ENCODE measurements at places on chromosomes 11 and 22. TPM values are rescaled to one million over a fixed set of nuclear protein-coding genes. Genes with fewer than 3 reads are reported as not detected.

TMPRSS5 gene
- 0.15 TPM for total RNA-seq

RCOR2 gene
- 0.15 TPM for total RNA-seq

VPREB1 gene
- not detected for total RNA-seq

TEAD1 gene
- total RNA-seq, result 31.4 TPM

BCR gene
- total RNA-seq, result 26.2 TPM

SOX6 gene
- total RNA-seq, result 5.0 TPM

- no peak overlapping the region for H3K4me3 ChIP-seq
- H3K36me3 ChIP-seq, result no peaks in the 10 kb centered on the region
- H3K27ac ChIP-seq, result no peak overlapping the region
- DNase-seq, result no peak
Measured at GRCh38 chr22:26170112-26170492, 840 bp downstream of the SEZ6L start.

- peaks cover 72% of the 10 kb centered on the region for H3K4me1 ChIP-seq
- H3K27me3 ChIP-seq, result no peaks in the 10 kb centered on the region
- peak; percentile 69 for DNase-seq
- H3K4me3 ChIP-seq, result peak within 1 kb of the TSS; percentile 46
- H3K27ac ChIP-seq, result peak within 1 kb of the TSS; percentile 96
- H3K36me3 ChIP-seq, result no peaks in the 10 kb centered on the region
Measured at GRCh38 chr22:36160499-36160942, at the start of gene APOL3. Gene APOL3, minus strand, starts transcription at chr22:36160755. Its CDS starts 11,700 bp downstream, at chr22:36149055.

- H3K4me3 ChIP-seq, result no peak overlapping the region
- H3K4me1 ChIP-seq, result no peaks in the 10 kb centered on the region
- no peak for DNase-seq
- no peaks in the 10 kb centered on the region for H3K36me3 ChIP-seq
- H3K27ac ChIP-seq, result no peak overlapping the region
- no peaks in the 10 kb centered on the region for H3K27me3 ChIP-seq
Measured at GRCh38 chr11:64415996-64416728, 57.2 kb downstream of the RPS6KA4 start.

- no peak overlapping the region for H3K4me3 ChIP-seq
- no peak overlapping the region for H3K27ac ChIP-seq
- H3K27me3 ChIP-seq, result no peaks in the 10 kb centered on the region
- H3K36me3 ChIP-seq, result no peaks in the 10 kb centered on the region
- DNase-seq, result peak; percentile 77
Measured at GRCh38 chr11:61871158-61871597, 20.2 kb downstream of the FADS3 start.

DNA sequence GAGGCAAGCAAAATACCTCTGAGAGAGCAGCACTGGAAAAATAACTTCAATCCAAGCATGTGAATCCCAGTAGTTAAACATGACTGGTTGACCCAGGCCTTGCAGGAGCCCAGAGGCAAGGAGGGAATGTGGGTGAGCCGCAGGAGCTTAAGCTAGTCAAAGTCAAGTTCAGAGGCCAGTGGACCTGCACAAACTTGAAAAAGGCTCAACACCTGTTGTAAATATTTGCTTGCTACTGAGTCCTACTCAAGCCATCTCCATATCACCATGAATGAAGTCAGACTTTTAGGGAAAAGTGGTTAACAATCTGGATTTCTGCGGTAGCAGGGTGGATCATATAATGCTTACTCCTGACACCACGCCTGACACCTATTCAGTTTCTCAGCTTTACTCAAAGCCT lies 4.8 kb upstream of the CAT start:
- H3K27me3 ChIP-seq, result no peaks in the 10 kb centered on the region
- no peaks in the 10 kb centered on the region for H3K4me1 ChIP-seq
- H3K4me3 ChIP-seq, result no peak overlapping the region

DNA sequence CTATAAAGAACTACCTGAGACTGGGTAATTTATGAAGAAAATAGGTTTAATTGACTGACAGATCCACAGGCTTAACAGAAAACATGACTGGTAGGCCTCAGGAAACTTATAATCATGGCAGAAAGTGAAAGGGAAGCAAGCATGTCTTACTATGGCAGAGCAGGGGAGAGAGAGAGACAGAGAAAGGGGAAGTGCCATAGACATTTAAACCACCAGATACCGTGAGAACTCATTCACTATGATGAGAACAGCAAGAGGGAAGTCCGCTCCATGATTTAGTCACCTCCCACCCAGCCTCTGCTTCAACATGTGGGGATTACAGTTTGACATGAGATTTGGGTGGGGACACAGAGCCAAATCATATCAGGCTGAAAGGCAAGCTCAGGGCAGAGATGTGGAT lies 327.1 kb upstream of the DDI1 start:
- no peak overlapping the region for H3K4me3 ChIP-seq
- H3K27ac ChIP-seq, result no peak overlapping the region
- H3K36me3 ChIP-seq, result no peaks in the 10 kb centered on the region
- no peaks in the 10 kb centered on the region for H3K4me1 ChIP-seq

GRCh38 chr11:86183694-86184093 lies 60.9 kb upstream of the EED start:
- H3K4me3 ChIP-seq, result no peak overlapping the region
- no peaks in the 10 kb centered on the region for H3K27me3 ChIP-seq
- no peaks in the 10 kb centered on the region for H3K36me3 ChIP-seq
- no peak overlapping the region for H3K27ac ChIP-seq
- H3K4me1 ChIP-seq, result no peaks in the 10 kb centered on the region

- H3K27ac ChIP-seq, result no peak overlapping the region
- H3K4me3 ChIP-seq, result no peak overlapping the region
- H3K27me3 ChIP-seq, result no peaks in the 10 kb centered on the region
- H3K4me1 ChIP-seq, result no peaks in the 10 kb centered on the region
- H3K36me3 ChIP-seq, result no peaks in the 10 kb centered on the region
- DNase-seq, result peak; percentile 24
Measured at GRCh38 chr22:49503896-49504521, 323.7 kb downstream of the BRD1 start.

DNA sequence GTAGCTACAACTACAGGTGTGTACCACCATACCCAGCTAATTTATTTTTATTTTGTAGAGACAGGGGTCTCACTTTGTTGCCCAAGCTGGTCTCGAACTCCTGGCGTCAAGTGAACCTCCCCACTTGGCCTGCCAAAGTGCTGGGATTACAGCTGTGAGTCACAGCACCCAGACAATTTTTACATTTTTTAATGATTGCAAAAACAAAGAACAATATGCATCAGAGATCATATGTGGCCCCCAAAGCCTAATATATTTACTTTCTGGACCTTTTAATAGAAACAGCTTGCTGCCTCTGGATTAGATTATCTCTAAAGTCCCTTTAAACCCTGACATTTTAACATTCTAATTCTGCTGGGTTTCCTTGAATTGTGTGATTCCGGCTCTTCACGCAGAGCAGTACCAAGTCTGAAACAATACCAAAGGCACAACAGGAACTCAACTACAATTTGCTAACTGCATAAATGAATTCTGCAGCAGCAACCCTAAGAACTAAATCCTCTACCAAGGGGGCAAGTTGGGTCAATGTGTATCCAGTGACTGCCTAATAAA lies 25.0 kb downstream of the RAB30 start:
- no peak overlapping the region for H3K4me3 ChIP-seq
- H3K36me3 ChIP-seq, result no peaks in the 10 kb centered on the region
- H3K27ac ChIP-seq, result no peak overlapping the region
- DNase-seq, result no peak
- no peaks in the 10 kb centered on the region for H3K27me3 ChIP-seq

DNA sequence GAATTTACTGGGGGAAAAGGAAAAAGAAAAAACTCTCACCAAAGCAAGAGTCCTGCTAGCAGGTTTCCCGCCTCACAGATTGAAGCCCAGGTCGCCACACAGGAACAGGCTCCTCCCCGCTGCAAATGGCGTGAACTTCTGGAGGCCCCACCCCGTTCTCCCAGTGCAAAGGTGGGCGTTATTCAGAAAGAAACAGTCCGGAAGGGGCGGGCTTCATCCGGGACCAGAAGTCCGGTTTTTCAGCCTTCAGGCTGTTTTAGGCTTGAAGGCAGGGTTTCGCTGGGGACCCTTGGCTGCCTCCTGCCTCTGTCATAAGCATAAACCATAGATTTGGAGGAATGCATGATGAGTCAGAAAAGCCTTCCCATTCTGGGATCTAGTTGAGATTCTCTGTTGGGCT lies 148.3 kb upstream of the POU2AF2 start:
- no peak overlapping the region for H3K27ac ChIP-seq
- H3K36me3 ChIP-seq, result no peaks in the 10 kb centered on the region
- H3K27me3 ChIP-seq, result no peaks in the 10 kb centered on the region
- H3K4me1 ChIP-seq, result no peaks in the 10 kb centered on the region

- no peak overlapping the region for H3K4me3 ChIP-seq
- H3K27ac ChIP-seq, result no peak overlapping the region
- H3K4me1 ChIP-seq, result no peaks in the 10 kb centered on the region
- DNase-seq, result no peak
- no peaks in the 10 kb centered on the region for H3K27me3 ChIP-seq
Measured at GRCh38 chr11:122392508-122392907, 263.0 kb upstream of the UBASH3B start.

DNA sequence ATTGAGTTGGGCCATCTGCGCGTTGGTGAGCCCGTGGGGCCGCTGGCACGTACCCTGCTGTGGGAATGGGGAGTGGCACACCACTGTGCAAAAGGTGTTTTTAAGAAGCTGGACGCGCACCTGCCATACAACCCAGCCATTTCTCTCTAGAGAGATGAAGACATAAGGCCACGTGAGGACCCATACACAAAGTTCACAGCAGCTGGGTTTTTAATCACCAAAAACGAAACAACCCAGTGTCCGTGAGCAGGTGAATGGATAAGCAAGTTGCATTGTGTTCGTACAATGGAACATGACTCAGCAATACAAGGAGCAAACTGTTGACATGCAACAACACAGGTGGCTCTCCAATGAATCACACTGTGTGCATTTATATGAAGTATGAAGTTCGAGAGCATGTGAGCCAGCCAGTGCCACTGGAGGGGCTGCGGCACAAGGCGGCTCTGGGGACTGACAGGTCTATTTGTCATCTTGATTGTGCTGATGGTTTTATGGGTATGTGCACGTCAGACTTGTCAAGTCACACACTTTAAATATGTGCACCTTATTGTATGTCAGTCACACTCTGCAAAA lies 30.6 kb upstream of the PANX2 start:
- no peak for DNase-seq
- no peaks in the 10 kb centered on the region for H3K4me1 ChIP-seq
- H3K36me3 ChIP-seq, result no peaks in the 10 kb centered on the region
- no peaks in the 10 kb centered on the region for H3K27me3 ChIP-seq
- H3K27ac ChIP-seq, result no peak overlapping the region
- no peak overlapping the region for H3K4me3 ChIP-seq

DNA sequence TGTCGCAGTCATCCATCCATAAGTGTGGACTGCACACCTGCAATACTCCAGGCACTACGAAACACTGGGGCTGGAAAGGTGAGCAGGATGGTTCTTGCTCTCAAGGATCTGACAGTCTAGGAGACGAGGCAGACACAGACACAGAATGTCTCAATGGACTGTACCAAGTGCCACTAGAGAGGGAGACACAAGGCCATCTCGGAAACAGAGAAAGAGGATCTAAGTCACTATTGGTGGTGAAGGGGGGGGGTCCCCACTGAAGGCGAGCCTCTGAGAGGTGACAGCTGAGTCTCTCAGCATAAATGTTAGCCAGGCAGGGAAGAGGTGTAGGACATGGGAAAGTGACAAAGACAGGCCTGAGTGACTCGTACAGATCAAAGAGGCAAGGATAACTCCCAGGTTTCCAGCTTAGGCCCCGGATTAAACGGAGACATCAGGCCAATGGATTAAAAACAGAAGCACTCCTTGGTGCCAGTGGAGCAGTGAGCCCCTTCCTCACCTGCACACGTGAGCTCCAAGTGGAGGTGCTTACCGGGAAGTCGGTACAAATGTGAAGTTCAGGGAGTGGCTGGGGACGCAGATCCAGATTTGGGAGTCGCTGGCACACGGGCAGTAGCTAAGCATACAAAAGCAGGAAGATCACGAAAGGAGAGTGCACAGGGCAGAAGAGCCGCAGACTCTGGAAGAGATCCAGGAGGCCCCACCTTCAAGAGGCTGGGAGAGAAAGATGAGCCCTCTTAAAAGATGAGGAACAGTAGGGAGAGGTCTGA lies 117.2 kb downstream of the MICAL3 start:
- no peaks in the 10 kb centered on the region for H3K27me3 ChIP-seq
- no peak for DNase-seq
- H3K36me3 ChIP-seq, result no peaks in the 10 kb centered on the region
- no peak overlapping the region for H3K4me3 ChIP-seq
- H3K27ac ChIP-seq, result peak overlapping the region; percentile 26

DNA sequence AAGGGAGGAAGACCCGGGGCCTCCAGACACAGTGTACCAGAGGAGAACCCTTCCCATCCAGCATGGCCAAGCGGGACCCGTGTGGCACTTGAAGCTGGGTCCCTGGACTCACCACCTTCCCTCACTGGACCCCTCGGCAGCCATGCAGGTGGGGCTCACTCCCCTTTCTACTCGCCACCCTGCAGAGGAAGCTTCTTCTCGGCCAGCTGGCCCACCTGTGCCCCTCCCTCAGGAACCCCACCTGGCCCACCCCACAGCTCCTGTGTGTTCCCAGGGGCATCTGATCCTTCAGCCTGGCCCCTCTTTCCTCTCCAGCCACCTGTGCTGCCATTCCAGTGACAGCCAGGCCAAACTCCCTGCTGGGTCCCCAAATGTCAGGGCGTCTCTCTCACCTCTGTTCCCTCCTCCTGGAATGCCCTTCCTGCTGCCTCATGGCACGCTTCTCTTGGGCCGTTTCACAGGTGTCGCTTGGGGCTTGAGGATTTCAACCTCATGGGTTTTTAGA lies 38.0 kb downstream of the IGF2 start:
- H3K27ac ChIP-seq, result no peak overlapping the region
- DNase-seq, result no peak
- H3K4me1 ChIP-seq, result peaks cover 8% of the 10 kb centered on the region
- H3K36me3 ChIP-seq, result no peaks in the 10 kb centered on the region

GRCh38 chr11:61785837-61786402 lies 6.5 kb downstream of the TMEM258 start:
- H3K27me3 ChIP-seq, result no peaks in the 10 kb centered on the region
- H3K4me3 ChIP-seq, result no peak overlapping the region
- H3K4me1 ChIP-seq, result no peaks in the 10 kb centered on the region

GRCh38 chr11:108985945-108986279 lies 321.0 kb downstream of the DDX10 start:
- no peak overlapping the region for H3K27ac ChIP-seq
- no peaks in the 10 kb centered on the region for H3K4me1 ChIP-seq
- H3K4me3 ChIP-seq, result no peak overlapping the region
- H3K36me3 ChIP-seq, result no peaks in the 10 kb centered on the region
- no peak for DNase-seq

DNA sequence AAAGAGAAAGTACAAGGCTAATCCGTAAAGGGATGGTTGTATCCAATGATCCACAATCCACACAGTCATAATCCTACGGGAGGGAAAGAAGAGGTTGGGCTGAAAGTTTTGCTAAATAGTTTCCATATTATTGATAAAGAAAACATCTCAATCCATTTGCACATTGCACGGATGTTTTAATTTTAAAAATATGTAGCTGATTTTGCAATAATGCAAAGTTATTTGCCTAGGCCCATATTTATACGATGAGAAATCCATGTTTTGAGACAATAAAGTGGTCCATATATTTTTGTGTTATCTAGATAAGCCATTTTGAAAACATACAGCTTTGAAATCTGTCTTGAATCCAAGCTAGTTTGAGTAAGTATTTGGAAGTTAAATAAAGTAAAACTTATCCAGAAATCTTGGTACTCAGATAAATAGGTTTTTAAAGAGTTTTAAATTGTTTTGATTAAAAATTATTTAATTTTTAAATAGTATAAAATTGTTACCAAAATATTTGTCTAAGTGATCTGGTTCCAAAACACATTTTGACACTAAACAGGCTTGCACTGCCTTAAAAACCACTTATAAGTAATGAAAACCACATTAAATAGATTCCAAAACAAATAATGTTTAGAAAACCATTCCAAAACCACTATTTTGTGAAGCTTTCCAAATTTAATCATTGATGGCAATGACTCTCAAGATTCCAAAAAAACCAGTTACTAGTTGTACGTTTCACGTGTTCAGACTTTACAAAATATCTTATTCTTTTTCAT lies 38.2 kb upstream of the PAMR1 start:
- no peak overlapping the region for H3K4me3 ChIP-seq

Data from right lobe of liver (tissue), 6 donors.